ENCODE measurements at places on chromosomes 7 and 10.

GRCh38 chr10:114492351-114493037 is 88.2 kb upstream of the AFAP1L2 start:
- peak; percentile 23 for DNase-seq

GRCh38 chr10:103638948-103639347 is 145.4 kb downstream of the NEURL1 start:
- peak; percentile 40 for DNase-seq

DNA sequence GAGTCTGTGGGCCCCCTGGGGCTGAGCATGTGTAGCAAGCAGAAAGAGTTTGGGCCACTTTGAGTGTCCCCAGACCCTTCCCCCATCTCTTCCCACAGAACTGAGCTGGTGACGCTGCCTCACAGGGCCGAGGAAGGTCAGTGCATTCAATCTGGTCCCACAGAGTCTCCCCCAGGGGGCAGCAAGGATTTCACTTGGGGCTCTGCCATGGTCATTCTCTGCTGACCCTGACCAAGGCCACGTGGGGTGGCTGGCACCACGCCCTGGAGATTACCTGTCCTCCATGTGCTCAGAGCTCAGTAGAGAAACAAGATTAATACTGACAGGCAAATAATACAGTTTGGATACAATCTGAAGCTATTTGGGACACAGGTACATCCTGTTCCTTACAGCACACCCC is 30.2 kb downstream of the ADRA2A start:
- no peak for DNase-seq

DNA sequence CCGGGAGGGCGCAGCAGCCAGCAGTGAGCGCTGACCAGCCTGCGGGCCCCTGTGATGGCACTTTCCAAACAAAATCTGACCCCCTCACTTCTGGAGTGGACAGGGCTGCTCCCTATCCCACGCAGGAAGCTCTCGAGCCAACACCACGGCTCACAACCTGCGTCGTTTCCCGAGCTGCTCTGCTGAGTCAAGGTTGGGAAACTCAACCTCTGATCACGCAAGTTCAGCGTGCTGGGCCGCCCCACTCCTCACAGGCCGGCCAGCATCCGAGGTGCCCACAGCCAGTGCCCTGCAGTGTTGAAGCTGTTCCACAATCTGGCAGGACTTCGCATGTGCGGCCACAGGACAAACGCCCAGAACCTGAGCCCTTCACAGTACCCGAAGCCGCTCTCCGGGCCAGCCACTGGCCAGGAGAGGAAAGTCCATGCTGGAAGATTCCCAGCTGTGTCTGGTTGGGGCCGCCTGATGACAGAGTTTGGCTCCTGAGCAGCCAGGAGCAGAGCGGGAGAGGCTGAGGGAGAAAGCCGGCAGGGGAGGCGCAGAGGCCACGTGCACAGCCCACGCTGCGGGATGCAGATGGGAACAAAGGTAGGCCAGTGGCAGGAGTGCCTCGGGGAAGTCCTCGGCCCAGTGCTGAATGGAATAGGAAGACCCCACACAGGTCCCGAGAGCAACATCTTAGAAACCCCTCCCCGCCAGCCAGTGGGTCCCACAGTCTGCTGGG is 263.3 kb upstream of the TCERG1L start:
- DNase-seq = no peak

Measured in fibroblast of skin of back (primary cell).